ENCODE measurements at places on chromosomes 1 and 21.

- peak; percentile 46 for DNase-seq
Measured at GRCh38 chr1:21524686-21525339, 15.6 kb downstream of the ALPL start.

DNA sequence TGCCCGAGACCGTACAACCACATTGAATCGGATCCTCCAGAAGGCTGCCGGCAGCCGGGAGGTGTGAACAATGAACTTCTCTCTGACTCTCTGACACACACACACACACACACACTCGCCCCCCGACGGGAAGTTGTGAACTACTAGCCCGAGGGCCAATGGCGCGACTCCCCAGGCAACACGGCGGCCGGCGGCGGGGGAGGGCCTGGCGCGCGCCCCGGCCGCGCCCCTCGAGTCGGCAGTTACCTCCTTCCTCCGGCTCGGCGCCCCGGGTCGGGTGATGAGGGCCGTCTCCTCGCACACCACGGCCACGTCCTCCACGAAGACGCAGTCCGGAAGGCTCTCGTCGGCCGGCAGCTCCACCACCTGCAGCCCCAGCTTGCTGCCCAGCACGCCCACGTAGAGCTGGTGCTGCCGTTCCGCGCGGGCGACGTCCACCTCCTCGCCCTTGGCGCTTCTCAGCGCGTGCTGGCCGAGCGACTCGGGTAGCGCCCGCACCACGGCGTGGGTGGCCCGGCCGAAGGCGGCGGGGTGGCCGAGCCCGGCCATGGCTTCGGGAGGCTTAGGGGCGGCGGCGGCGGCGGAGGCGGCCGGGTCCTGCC, 361 bp downstream of the DDAH1 start:
- DNase-seq, result no peak

DNA sequence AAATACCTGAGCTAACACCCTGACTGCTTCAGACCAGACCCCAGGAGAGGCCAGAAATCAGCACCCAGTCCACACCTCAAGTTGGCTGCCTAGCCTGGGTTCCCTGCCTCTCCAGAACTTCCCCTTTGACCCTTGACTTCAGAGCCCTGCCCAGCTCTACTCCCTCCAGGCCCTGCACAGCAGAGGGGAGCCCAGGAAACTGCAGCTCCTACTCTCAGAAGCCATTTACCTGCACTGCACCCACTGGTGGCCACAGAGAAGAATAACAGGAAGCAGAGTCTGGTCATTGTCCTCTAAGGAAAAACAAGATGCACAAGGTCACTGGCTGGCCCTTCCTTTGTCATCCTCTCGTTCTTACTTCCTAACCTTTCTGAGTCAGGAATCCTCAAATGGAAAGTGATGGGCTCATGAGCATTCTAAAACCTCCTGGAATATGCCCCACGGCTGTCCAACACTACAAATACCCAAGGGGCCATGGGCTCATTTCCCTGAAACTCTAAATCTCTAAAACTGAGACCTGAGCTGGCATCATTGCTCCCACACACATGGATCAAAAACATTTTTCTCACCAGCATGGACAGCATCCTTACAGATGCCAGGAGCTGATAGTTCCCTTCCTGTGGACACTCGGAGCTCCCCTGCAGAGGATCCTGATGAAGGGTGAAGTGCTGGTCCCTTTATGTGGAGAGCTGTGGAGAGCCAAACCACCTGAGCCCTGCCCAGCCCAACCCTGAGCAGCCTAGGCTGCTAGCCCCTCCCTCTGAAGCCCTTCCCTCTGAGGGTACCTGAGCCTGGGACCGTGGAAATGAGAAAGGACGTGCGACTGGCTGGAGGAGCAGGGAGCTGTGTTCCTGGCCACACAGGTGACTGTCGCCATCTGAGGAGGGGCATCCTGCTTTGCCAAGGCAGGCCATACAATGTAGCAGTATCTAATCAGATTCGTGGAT, at the start of gene ITLN2:
ITLN2 (minus strand) TSS at position 652 of the 947 bp plus-strand sequence; CDS start at position 584, 68 bp downstream.
- no peak for DNase-seq

DNA sequence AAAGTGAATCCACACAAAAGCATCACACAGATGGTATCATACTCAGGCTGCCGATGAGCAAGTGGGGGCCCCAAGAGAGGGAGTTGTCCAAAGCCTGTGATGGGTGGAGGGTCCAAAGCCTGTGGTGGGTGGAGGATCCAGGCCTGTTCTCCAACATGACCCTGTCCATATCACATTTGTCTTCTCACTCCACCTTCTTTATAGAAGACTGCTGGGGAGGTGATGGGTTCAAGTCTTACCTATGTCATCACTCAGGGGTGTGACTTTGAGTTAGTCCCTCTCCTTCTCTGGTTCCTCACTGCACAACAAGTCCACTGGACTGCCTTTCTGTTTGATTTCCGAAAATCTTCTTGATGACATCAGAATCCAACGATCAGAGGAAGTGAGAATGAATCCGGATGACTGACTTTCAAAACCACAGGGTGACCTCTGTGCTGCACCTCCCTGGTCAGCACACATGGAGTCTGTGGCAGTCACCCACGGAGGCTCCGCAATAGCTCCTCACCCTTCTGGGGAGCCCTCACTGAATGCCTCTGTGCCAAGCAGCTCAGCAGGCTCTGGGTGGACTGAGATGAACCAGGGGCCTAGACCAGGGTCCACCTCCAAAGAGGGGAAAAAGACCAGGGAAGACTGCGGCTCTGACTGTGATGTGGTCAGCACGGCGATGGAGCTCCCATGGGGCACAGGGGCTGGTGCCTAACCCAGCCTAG, 166.8 kb downstream of the HIVEP3 start:
- DNase-seq, result no peak

- no peak for DNase-seq
Measured at GRCh38 chr1:35377555-35377954, 109.0 kb downstream of the ZMYM4 start.

DNA sequence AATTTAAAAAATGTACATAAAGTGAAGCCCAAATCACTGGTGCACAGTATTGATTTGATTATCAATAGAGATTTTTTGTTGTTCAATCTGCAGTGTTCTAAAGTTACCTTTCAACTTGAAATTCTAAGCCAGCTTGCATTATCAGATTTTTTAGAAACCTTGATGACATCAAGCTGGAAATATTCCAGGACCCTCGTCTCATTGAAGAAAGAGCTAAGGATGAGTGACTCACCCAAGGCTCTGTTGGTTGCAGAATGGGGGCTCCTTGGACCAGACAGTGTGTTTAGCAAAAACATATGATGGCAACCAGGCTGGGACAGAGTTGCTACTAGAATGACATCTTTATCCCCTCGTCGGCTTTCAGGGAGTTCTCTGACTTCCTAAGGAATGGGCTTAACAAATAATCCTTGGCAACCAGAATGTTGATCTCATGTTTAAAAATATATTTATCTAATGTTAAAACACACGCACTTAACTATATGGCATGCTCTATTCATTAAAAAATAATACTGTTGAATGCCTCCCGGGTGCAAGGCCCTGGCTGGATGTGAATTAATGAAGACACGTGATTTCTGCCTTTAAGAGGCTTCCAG, 79.7 kb downstream of the RUNX3 start:
- no peak for DNase-seq

DNA sequence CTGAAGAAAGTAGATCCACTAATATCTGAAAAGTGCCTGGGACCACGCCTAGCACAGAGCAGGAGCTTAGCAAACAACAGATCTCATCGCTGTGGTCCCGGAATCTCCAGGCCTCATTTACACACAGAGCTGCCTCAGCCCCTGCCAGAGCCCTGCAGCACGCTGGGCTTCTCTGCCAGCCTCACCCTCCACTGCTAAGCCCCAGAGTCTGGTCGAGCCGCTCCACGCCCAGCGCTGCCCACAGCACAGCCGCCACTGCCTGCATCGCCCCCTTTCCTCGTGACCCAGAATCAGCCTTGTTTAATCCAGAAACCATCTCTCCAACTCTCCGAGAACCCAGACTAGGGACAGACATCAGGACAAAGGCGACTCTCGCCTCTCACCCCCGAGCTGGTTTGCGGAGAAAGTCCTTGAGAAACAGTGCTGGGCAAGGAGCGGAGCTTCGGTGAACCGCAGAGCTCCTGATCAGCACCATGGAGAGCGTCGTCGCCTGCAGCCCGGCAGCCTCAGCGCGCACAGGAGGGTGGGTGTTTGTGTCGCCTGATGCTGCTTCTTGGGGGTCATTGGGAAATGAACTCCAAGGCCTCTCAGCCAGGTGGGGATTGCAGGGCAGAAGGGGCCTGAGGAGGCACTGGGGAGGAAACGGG, 145.1 kb downstream of the NPHP4 start:
- DNase-seq, result no peak

GRCh38 chr1:221832617-221833016, 90.7 kb upstream of the DUSP10 start:
- no peak for DNase-seq

- no peak for DNase-seq
Measured at GRCh38 chr1:42163536-42164503, 725 bp downstream of the GUCA2A start.

DNA sequence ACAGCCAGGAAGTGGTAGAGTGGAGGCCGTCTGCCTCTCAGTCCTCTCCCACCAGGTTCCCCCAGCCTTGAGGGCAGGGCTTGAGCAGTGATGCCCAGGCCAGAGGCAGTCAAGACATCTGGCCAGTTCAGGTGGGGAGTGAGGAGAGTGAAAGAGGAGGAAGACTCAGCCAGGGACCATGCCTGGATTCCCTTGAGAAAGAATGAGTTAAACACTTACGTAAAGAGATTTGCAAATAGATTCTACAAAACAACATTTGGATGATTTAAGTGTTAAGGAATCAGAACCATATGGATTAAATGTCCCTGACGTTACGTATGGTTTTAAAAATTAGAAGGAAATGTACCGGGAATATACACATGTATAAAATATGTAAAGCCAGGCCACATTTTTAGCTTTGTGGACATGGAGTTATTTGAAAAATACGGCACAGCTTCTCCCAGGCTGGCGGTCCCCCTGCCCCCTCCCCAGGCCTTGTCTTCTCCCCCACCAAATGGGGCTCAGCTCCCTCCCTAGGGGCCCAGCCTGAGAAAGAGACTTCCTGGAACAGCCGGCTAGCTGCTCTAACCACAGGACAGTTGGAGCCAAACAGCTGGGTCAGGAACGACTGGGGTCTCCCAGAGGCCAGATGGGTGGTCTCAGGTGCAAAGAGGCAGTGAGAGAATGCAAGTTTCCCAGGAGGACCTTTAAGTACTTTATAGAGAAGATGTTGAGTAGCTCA, 188.3 kb upstream of the EDN2 start:
- no peak for DNase-seq

GRCh38 chr21:14244911-14245310, 29.0 kb downstream of the RBM11 start:
- no peak for DNase-seq

- no peak for DNase-seq
Measured at GRCh38 chr1:78722521-78722920, 72.9 kb downstream of the IFI44 start.

DNA sequence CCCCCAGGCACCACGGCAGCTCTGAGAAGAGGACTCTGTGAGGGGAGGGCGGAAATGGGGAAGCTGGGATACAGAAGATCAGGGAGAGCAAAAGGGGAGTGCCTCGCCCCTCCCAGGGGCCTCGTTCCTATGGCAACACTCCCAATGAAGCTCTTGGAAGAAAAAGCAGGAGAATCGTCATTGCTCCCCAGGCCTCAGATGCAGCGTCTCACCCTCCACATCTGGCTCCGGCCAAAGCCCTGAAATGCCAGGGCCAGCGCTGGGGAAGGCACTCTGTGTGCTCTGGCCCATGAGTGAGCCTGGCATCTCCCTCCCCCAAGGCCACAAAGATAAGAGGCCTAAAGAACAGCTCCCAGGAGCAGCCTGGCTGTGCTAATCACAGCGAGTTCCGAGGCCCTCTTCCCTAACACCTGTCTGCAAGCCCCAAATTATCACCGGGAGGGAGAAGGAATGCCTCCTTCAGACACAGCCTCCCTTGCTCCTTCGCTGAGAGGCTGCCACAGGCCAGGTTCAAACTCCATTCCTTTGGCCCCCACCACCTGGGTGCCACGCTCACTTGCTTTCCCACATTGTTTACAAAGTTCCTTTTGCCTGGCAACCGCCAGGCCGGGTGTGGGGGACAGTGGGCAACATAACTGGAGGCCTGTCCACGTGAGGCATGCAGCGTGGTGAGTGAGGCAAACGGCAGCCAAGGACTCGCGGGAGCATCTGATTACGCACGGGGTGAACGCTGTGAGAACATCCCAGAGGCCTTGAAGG, 27.8 kb downstream of the ECE1 start:
- no peak for DNase-seq

- DNase-seq, result peak; percentile 7
Measured at GRCh38 chr1:36650200-36651065, 167.7 kb upstream of the CSF3R start.

DNA sequence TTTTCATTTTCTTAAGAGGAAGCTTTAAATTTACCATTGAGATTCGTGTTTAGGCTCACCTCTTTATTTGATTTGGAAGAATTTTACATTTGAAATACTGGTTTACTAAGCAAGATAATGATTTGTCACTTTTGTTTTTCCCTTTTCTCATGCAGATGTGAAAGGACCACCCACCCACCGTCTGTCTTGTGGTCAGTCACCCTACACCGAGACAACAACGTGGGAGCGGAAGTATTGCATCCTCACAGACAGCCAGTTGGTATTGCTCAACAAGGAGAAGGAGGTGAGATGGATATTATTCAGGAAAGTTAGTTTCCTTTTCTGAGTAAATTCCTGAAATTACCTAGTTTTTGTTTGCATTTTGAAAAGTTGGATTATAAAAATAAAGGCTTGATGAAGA, 189.5 kb downstream of the RASAL2 start:
- DNase-seq, result no peak

DNA sequence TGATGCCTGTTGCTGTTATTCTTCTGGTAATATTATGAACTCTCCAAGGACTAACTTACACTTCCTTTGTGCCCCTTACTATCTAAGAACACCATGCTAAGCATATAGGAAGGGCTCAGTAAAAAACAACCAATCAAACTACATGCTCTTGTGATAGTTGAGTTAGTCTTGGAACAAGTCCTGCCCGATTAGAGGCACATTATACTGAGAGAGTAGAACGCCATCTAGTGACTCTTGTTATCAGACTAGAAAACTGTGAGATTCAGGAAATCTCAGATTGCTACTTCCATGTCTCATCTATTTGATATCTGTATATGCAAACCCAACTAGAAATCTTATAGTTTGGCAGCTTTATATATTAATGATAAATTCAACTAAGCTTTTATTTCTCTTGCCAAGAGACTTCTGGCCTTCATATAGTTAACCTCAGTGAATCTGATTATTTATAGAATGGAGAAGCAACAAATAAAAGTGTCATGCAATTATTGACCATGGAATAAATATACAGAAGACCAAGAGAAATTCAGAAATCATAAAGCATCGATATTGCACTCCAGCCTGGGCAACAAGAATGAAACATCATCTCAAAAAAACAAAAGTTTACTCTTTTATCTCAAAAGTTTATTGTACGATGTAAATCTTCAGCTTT, 7.8 kb upstream of the SRRM1 start:
- DNase-seq, result peak; percentile 93

DNA sequence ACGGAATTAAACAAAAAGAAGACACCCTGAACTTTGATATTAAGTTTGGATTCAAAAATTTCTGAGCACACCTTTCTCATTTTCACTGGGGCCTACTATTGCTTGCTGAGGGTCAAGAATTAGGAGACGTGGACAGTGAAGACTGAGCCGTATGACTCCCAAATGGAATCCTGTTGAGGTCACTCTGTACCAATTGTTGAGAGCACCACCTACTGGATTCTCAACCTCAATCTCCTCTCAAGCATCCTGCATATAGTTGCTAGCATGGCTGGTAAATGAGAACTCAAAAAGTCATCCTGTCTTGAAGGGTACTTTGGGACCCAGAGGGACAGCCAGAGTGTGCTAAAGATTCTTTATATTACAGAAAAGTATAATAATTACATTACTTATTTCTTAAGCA, 20.2 kb upstream of the MTR start:
- DNase-seq, result no peak

All from hippocampal formation (tissue), 2 donors.